Neural crest cell (in vitro differentiated cells): ENCODE measurements at places on chromosomes 1 and 21. TPM values are rescaled to one million over a fixed set of nuclear protein-coding genes. Genes with fewer than 3 reads are reported as not detected.

CRP gene
- not detected in 2 replicates for total RNA-seq

SMYD3 gene
- 24.2 and 25.8 TPM in 2 replicates for total RNA-seq

LGR6 gene
- 0.16 and 0.91 TPM in 2 replicates for total RNA-seq

CAPN8 gene
- not detected in 2 replicates for total RNA-seq

RIMKLA gene
- total RNA-seq, result 2.7 and 3.4 TPM in 2 replicates

KLHDC9 gene
- total RNA-seq, result 8.0 and 9.1 TPM in 2 replicates

KRTAP11-1 gene
- total RNA-seq, result not detected in 2 replicates

TRNP1 gene
- total RNA-seq, result 16.7 and 18.7 TPM in 2 replicates

SMPDL3B gene
- not detected in 2 replicates for total RNA-seq

DNA sequence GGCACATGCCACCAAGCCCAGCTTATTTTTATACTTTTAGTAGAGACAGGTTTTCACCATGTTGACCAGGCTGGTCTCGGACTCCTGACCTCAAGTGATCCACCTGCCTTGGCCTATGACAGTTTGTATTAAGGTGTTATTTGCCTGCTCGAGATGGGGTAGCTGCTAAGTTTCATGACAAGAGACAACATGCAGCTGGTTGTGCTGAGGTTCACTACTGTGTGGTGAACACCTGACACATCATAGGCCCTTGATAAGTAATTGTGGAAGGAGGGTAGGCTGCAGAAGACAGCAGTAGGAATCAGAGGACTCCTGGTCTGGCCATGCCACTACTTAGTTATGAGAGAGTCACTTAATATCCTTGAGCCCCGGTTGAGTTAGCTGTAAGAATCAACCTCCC, 46.2 kb downstream of the PLPP3 start:
- peaks cover 44% of the 10 kb centered on the region for H3K4me1 ChIP-seq
- no peak for DNase-seq
- H3K27me3 ChIP-seq, result no peaks in the 10 kb centered on the region
- no peak overlapping the region for H3K27ac ChIP-seq

DNA sequence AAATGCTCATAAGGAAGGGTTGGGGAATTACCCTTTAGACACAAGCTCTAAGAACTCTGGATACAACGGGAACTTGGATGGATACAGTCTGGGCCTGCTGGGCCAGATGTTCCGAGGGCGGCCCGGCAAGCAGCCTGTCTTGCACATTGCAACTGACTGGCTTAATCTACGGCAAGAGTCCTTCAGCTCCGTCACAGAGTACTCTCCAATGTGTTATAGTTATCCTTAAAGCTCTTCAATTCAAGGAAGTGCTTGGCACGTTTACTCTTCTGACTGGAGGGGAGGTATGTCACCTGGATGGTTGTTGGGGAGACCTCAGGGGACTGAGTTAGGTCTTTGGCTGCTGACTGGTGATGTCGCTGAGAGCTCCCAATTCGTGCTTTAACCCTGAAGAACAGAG, 1.1 kb upstream of the CFAP141 start:
- peak overlapping the region; percentile 29 for H3K27ac ChIP-seq
- no peak overlapping the region for H3K4me3 ChIP-seq
- H3K4me1 ChIP-seq, result peaks cover 16% of the 10 kb centered on the region
- no peak for DNase-seq

DNA sequence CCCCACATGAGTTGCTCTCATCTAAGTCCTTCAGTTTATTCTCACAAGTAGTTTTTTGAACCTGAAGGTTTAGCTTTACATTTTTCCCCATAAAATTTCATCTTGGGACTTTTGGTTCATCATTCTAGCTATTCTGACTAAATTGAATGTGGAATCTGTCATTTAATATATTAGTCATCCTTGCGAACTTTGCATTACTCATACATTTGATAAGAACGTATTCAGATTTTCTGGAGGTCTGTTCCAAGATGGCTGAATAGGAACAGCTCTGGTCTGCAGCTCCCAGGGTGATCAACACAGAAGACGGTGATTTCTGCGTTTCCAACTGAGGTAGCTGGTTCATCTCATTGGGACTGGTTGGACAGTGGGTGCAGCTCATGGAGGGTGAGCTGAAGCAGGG, 59.8 kb upstream of the CSF1 start:
- H3K27me3 ChIP-seq, result no peaks in the 10 kb centered on the region
- no peak overlapping the region for H3K27ac ChIP-seq
- H3K4me1 ChIP-seq, result no peaks in the 10 kb centered on the region
- no peak for DNase-seq
- H3K4me3 ChIP-seq, result no peak overlapping the region

DNA sequence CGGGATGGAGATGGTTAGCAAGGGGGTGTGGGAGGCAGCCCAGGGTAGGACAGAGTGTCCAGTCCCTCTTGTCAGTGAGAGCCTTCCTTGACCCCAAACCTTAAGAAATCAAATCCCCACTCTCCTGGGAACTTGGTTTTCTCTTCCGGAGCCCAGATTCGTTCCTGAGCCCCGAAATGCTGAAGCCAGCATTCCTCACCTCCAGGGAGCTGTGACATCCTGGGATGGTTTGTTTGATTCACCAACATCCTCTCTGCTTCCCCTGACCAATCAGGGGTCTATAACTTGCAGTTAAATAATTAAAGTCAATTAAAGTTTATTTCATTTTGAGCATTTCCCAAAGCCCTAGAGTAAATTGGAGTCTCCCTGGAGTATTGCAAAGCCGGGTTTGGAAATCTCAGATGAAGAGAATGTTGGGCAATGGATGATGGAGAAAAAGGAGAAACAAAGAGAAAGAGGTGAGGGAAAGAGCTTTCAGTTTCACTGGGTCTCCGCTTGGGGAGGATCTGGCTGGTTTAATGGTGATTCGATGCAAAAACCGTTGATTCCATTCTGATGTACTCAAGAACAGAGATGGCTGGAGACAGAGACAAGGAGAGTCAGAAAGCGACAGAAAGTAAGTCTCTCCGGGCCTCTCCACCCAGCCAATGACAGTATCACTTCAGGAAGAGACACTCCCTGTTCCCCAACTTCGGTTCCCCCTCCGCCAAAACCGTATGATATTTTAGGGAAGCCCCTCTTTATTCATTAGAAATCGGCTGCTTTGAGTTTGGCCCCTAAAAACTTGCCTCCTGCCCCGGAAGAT, 12.8 kb upstream of the ALX3 start:
- H3K27ac ChIP-seq, result no peak overlapping the region
- H3K4me1 ChIP-seq, result peaks cover 8% of the 10 kb centered on the region
- DNase-seq, result no peak
- peaks cover 90% of the 10 kb centered on the region for H3K27me3 ChIP-seq

GRCh38 chr1:5317391-5317790, 663.0 kb downstream of the AJAP1 start:
- no peaks in the 10 kb centered on the region for H3K36me3 ChIP-seq
- DNase-seq, result no peak
- peaks cover 28% of the 10 kb centered on the region for H3K27me3 ChIP-seq
- H3K27ac ChIP-seq, result no peak overlapping the region
- H3K4me3 ChIP-seq, result no peak overlapping the region

DNA sequence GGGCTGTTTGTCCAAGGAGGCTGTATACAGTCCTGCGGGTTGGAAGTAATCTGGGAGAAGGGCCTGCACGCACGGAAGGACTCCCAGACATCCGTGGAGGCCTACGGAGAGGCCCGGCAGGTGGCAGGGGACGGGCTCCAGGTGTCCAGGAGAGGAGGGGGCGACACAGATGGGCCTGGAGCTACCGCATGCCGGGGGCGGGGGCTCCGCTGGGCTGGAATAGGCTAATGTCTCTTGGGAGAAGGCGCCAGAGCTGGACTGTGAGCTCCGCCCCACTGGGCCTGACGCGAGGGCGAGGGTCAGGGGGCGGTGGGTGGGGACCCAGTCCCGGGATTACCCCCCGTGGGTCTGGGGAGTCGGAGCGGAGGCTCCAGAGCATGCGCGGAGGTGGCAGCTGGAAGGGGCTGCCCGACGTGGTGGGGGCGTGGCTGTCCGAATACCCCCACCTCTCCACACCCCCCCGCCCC, 659 bp downstream of the AGO1 start:
- peaks cover 2% of the 10 kb centered on the region for H3K36me3 ChIP-seq
- peaks cover 48% of the 10 kb centered on the region for H3K4me1 ChIP-seq
- peak; percentile 37 for DNase-seq
- H3K27me3 ChIP-seq, result no peaks in the 10 kb centered on the region

DNA sequence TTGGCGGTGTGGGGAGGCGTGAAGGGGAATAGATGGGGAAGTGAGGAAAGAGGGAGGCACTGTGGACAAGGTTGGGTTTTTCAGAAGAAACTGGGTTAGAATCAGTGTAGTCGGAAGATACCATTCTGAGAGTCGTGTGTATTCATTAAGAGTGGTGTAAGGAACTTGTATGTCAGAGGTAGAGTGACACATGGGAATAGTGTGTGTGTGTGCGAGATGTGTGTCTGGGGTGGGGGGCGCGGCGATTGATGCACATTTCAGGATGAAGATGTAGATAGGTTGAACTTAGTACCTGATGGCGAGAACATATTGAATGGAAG, 878 bp downstream of the SMG7 start:
- DNase-seq, result no peak
- peak overlapping the region; percentile 24 for H3K27ac ChIP-seq
- H3K4me3 ChIP-seq, result peak overlapping the region; percentile 97
- H3K36me3 ChIP-seq, result no peaks in the 10 kb centered on the region
- H3K4me1 ChIP-seq, result peaks cover 33% of the 10 kb centered on the region
- peaks cover 7% of the 10 kb centered on the region for H3K27me3 ChIP-seq

DNA sequence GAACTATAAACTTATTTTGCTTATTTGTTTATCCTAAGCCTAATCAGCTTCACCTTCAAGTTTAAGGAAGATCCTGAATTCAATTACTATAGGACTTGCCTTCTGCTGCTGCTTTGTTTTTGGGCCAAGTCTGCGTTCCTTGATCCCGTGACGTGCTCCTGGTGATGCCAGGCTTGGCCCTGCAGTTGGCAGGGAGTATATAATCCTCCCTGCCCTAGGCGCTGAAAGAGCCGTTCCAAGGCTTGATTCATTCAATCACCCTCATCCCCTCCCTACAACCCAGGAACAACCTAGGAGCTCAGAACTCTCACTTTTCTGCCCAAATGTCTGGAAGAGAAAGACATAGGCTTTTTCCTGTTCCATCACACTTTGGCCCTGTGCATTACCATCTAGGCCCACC, 12.4 kb upstream of the LRRN2 start:
- no peak for DNase-seq
- H3K27me3 ChIP-seq, result no peaks in the 10 kb centered on the region
- no peak overlapping the region for H3K4me3 ChIP-seq
- peaks cover 16% of the 10 kb centered on the region for H3K4me1 ChIP-seq
- no peaks in the 10 kb centered on the region for H3K36me3 ChIP-seq

DNA sequence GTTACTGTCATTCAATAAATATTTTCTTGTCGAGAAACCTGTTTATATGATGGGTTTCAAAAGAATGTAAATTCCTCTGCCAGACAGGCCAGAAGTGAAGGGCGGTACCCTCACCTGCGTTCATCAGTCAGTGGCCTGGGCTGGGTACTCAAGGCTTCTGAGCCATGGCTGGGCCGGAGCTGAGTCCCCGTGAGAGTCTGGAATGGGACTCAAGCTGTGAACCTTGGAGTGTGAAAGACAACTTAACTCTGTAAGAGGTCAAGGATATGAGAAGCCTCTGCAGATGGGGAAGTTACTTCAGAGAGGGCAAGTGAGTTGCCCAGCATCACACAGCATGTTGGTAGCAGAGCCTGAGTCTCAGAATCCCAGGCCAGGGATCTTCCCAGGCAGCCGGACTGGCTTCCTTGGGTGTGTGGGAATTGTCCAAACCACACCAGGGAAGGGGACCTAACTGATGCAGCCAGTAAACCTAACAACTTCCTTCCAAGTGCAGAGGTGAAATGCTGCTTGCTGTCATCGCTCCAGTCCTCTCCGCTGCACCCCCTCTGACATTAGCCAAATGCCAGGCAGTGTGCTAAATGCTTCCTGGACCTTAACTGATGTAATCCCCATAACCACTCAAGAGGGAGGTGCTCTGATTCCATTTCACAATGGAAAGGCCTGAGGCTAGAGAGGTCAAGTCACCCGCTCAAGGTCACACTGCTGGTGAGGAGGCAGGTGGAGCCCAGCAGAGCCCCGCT, 4.8 kb downstream of the DISP3 start:
- H3K4me3 ChIP-seq, result no peak overlapping the region
- DNase-seq, result no peak
- peaks cover 30% of the 10 kb centered on the region for H3K27me3 ChIP-seq
- H3K36me3 ChIP-seq, result no peaks in the 10 kb centered on the region
- no peak overlapping the region for H3K27ac ChIP-seq

DNA sequence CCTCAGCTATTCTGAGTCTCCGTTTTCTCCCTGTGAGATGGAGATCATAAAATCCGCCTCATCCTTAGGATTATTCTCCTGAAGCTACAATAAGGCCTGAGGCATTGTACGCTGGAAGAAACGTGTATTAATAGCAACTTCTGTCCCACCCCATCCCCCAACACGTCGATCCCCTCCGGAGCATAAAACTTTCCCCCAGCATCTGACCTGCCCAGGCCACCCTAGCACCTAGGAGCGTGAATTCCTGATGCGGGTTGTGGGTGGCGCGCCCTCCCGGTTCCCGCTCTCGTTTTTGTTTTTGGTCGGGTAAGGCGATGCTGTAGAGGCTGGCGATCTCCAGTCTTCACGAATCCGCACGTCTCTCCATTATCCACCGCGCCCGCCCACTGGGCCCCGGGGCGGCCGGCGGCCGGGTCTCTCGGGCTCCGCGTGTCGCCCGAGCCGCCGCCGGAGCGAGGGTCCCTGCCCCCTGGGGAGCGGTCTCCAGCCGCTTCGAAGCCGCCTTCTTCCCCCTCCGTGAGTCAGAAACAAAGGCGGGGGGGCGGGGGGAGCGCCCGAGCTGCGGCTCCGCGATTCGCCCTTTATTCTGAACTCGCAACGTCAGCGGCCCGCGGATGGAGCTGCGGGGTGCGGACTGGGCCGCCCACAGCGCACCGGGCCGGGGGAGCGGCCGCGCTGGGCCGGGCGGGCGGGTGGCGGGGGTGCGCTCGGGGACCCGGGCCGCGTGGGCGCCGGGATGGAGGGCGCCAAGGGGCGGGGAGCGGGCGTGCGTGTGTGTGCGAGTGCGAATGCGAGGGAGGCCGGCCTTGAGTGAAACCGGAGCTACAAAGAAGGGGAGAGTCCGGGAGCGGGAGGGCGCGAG, at the start of gene PLEKHO1:
Gene PLEKHO1, plus strand, starts transcription at position 646 of the 862 bp plus-strand sequence. CDS start 342 bp downstream, outside the sequence.
- peaks cover 17% of the 10 kb centered on the region for H3K36me3 ChIP-seq
- peak within 1 kb of the TSS; percentile 97 for H3K4me3 ChIP-seq
- H3K27ac ChIP-seq, result peak within 1 kb of the TSS; percentile 97
- H3K27me3 ChIP-seq, result no peaks in the 10 kb centered on the region
- peak; percentile 45 for DNase-seq

DNA sequence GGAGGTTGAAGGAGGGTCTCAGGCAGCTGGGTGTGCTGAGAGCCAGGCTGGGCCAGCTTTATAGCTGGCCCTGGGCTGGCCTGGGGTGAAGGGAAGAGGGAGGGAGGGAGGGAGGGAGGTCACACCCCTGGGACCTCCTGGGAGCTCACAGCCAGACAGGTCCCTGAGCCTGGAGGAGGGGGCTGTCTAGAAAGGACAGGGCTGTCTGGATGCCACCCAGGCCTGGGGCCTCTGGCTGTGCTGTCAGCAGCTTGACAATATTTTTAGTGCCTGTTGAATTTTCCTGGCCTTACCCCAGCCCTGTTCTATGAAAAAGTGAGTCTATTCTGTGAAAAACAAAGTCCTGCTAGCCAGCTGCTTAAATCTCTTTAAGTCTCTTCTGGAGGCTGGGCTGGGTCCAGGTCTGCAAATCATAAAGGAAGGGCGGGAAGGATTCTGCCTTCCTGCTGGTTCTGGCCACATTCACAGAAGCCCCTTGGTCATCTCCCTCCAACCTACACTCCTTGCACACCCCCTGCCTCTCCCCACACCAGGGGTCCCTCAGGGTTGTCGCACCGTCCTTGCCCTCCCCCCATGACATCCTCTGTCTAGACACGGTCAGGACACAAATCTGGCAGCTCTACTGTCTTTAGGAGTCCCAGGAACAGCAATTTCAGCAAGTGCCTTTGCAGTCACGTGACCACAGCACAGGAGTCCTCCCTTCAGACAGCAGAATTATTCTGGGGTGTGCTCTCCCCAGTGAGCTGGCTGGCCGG, at the start of gene LEFTY2:
Gene LEFTY2, minus strand, starts transcription at position 34 of the 755 bp plus-strand sequence. CDS start 80 bp downstream, outside the sequence.
- no peak within 1 kb of the TSS for H3K27ac ChIP-seq
- no peaks in the 10 kb centered on the region for H3K36me3 ChIP-seq
- no peak within 1 kb of the TSS for H3K4me3 ChIP-seq
- no peak for DNase-seq
- no peaks in the 10 kb centered on the region for H3K27me3 ChIP-seq
